Bladder microvascular endothelial cell (primary cell): ENCODE measurements at places on chromosomes 12 and 14. TPM values are rescaled to one million over a fixed set of nuclear protein-coding genes. Genes with fewer than 3 reads are reported as not detected.

The LRFN5 gene
- under 0.01 and 0.13 TPM in 2 replicates for total RNA-seq

The TMEM119 gene
- under 0.01 TPM in 1 of 2 replicates, not detected in the other for total RNA-seq

The REP15 gene
- 0.97 and 12.6 TPM in 2 replicates for total RNA-seq

The RPL10L gene
- total RNA-seq = not detected in 2 replicates

The HOXC6 gene
- total RNA-seq = 0.25 TPM in 1 of 2 replicates, not detected in the other

The KRT6C gene
- total RNA-seq = not detected in 2 replicates

The SRP54 gene
- 49.5 and 88.8 TPM in 2 replicates for total RNA-seq

The SIRT4 gene
- 1.1 and 1.8 TPM in 2 replicates for total RNA-seq

The POTEM gene
- total RNA-seq = not detected in 2 replicates

The DCN gene
- total RNA-seq = 0.50 and 0.97 TPM in 2 replicates

The SERPINA9 gene
- total RNA-seq = not detected in 2 replicates

The GPR162 gene
- total RNA-seq = 0.50 and 1.5 TPM in 2 replicates

The ACYP1 gene
- total RNA-seq = 8.7 and 13.7 TPM in 2 replicates

The ARHGAP9 gene
- under 0.01 TPM in 1 of 2 replicates, not detected in the other for total RNA-seq

The MEG3 gene
- total RNA-seq = 3.1 and 10.6 TPM in 2 replicates

The ENDOU gene
- total RNA-seq = under 0.01 and 0.13 TPM in 2 replicates

The BDKRB2 gene
- total RNA-seq = 1.6 and 2.5 TPM in 2 replicates

The AQP6 gene
- total RNA-seq = not detected in 2 replicates

The WNT1 gene
- not detected in 2 replicates for total RNA-seq

The BBS10 gene
- total RNA-seq = 7.4 and 14.1 TPM in 2 replicates

The TMEM132D gene
- total RNA-seq = not detected in 2 replicates

The P2RX7 gene
- total RNA-seq = 0.65 and 16.6 TPM in 2 replicates

The POTEG gene
- total RNA-seq = not detected in 2 replicates

The PTHLH gene
- total RNA-seq = 0.25 TPM in 1 of 2 replicates, not detected in the other

The TAS2R14 gene
- 1.3 and 4.2 TPM in 2 replicates for total RNA-seq

The NEUROD4 gene
- total RNA-seq = not detected in 2 replicates

The MYL6 gene
- 3,299 and 3,963 TPM in 2 replicates for total RNA-seq

The NPAS3 gene
- total RNA-seq = 0.16 and 0.38 TPM in 2 replicates

The P3H3 gene
- total RNA-seq = 10.4 and 30.2 TPM in 2 replicates

The SLC5A8 gene
- total RNA-seq = not detected in 2 replicates

The ADAMTS20 gene
- total RNA-seq = not detected in 2 replicates

The CCDC177 gene
- not detected in 2 replicates for total RNA-seq

The CLEC7A gene
- total RNA-seq = 0.16 and 0.25 TPM in 2 replicates

The LALBA gene
- total RNA-seq = not detected in 2 replicates

The KRT83 gene
- total RNA-seq = not detected in 2 replicates

The UNG gene
- 14.5 and 23.3 TPM in 2 replicates for total RNA-seq

The ITPR2 gene
- total RNA-seq = 15.2 and 92.5 TPM in 2 replicates

The CLEC6A gene
- not detected in 2 replicates for total RNA-seq

The LRP1-AS gene
- not detected in 2 replicates for total RNA-seq

The TAS2R7 gene
- not detected in 2 replicates for total RNA-seq
